ENCODE measurements at places on chromosomes 7 and 10.

DNA sequence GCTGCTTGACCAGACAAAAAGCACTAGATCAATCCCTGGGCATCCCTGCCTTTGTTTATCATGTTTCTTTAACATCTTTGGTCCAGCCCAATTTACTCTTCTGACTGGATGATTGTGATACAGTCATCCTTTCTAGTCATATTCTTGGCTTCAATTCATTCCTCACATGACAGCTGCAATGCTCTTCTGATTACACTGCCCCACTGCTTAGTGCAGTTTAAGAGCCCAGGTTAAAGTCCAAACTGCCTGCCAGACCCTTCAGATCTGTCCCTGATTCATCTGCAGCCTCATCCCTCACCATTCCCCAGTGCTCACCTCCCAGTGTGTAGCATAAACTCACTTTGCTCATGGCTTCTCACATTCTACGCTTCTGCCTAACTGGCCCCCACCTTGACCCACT lies 383.8 kb downstream of the TNS3 start:
- no peak for DNase-seq

DNA sequence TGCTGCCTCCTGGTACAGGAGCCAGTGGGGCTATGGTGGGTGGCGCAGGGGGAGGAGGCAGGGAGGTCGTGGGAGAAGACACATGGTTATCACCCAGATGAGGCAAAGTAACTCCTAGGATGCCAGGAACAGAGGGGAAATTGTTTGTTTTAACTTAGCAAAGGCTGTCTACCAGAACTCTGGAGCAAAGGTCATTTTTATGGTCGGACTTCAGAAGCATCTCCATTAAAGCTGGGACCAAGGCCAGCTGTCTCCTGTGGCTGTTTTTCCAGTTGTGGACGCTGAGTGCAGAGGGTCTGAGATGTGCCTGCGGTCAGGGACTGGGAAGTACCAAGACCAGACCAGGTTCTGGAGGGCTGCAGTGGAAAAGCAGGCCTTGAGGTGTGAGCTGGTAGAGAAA lies 525.9 kb upstream of the FOXK1 start:
- DNase-seq = no peak

GRCh38 chr10:20380401-20380800 lies 516.7 kb downstream of the NEBL start:
- DNase-seq = no peak

- no peak for DNase-seq
These were observed 3.7 kb downstream of the SMC3 start for GRCh38 chr10:110571093-110571743.

- DNase-seq = no peak
These were observed 68.7 kb downstream of the ST7 start for GRCh38 chr7:117021986-117022385.

DNA sequence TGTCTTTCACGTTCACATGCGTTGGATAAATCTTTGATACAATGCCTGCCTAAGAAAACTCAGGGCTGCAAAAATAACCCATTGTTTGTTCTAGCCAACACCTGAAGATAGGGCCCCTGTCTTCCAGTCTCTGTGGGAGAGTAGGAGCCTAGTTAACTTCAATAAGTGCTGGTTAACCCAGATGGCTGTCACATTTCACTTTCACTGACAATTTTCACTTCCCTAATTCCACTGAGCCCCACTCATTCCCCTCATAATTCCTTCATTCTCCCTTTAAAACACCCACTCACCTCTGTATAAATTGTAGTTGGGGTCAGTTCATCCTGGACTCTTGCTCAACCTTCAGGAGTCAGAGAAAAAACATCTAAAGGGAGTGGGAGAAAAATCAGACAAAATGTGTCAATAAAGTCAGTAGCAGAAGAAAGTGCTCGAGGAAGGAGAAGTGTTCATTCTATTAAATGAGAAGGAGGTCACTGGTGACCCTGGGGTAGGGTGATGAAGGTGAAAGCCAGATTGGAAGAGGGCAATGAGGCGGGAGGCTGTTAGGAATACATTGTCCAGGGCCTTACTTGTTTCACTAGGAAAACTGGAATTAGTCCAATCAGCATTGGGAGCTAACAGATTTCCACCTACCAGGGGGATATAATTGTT lies 51.2 kb upstream of the ABI1 start:
- peak; percentile 27 for DNase-seq

- no peak for DNase-seq
These were observed 4.2 kb downstream of the NT5C2 start for GRCh38 chr10:103188853-103189252.

DNA sequence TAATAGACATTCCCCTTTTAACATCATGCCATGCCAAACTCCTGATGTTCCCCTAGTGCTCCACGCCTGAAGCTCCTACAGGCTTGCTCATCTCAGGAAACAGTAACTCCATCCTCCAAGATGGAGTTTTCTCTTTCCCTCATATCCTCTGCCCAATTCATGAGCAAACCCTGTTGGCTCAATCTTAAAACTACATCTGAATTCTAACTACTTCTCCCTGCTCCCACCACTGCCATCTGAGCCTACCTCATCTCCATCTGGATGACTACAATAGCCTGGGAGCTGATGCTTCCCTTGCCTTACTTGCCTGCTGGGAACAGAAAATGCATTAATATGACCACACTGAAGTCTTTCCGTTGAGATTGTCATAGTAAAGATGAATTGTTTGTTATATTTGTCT lies 271.7 kb upstream of the MKLN1 start:
- DNase-seq = no peak

- DNase-seq = no peak
These were observed 61.0 kb downstream of the VIPR2 start for GRCh38 chr7:159083698-159084068.

DNA sequence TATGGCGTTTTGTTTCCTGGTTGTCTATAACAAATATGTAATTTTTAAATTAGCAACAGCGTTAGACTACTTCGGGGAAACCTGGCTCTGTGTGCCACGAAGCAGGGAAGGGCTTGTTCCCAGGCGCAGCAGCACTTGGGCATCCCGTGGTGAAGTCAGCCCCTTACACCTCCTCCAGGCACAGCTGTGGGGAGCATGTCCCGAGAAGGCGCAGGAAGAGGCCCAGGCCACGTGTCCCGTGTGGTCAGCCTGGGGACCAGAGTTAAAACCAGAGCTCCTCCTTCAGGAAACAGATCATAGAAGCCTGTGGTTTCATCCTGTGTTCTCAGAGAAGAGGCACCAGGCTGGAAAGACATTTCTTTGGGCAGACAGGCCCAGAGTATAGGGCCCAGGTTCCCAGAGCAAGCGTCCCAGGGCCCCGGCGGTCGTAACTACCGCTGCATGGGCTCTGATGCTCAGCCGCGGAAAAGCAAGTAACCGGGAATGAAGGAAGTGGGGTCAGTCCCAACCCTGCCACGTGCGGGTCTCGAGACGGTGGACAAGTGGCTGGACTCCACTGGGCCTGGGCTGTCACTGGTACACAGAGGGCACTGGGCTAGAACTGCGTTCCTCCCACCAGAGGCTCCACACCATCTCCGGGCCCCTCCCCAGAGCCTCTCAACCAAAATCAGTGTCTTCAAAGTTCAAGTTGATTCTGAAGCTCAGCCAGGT lies 7.1 kb downstream of the NUDT1 start:
- no peak for DNase-seq

DNA sequence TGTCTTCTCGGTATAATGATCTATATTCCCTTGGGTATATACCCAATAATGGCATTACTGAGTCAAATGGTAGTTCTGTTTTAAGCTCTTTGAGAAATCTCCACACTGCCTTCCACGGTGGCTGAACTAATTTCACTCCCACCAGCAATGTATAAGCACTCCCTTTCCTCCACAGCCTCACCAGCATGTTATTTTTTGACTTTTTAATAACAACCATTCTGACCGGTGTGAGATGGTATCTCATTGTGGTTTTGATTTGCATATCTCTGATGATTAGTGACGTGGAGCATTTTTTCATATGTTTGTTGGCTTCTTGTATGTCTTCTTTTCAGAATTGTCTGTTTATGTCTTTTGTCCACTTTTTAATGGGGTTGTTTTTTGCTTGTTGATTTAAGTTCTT lies 33.6 kb downstream of the KIAA1217 start:
- DNase-seq = no peak

- no peak for DNase-seq
These were observed 263.4 kb upstream of the PRKCQ start for GRCh38 chr10:6843481-6843881.

DNA sequence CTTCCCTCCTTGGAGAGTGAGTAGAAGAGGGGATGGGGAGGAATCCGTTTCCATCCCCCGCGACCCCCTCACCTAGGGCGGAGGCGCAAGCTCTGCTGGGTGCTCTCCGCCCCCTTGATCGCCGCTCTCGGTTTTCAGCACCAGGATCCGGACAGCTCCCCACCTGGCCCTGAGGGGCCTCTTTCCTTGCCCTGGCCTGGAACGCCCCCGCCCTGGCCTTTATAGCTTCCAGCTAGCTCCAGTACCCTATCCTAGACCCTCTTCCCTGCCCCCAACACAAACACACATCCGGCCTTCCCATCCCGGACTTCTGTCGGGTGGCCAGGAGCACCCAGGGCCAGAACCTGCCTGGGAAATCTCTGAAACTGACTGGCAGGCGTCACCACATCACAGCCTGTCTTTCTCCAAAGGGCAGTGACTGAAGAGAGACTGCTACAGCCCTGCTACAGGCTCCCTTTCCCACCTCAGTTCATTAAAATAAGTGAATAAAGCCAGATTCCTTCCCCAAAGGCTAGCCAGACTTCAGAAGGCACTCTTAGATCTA lies 72.3 kb upstream of the LEP start:
- peak; percentile 49 for DNase-seq

GRCh38 chr10:86149257-86149656 lies 217.3 kb downstream of the GRID1 start:
- DNase-seq = no peak

GRCh38 chr10:73366381-73367298 lies 8.0 kb upstream of the CFAP70 start:
- DNase-seq = no peak

GRCh38 chr10:128098631-128099030 lies 27.6 kb downstream of the MKI67 start:
- no peak for DNase-seq

- no peak for DNase-seq
These were observed 363.7 kb downstream of the ADRA2A start for GRCh38 chr10:111440501-111440900.

DNA sequence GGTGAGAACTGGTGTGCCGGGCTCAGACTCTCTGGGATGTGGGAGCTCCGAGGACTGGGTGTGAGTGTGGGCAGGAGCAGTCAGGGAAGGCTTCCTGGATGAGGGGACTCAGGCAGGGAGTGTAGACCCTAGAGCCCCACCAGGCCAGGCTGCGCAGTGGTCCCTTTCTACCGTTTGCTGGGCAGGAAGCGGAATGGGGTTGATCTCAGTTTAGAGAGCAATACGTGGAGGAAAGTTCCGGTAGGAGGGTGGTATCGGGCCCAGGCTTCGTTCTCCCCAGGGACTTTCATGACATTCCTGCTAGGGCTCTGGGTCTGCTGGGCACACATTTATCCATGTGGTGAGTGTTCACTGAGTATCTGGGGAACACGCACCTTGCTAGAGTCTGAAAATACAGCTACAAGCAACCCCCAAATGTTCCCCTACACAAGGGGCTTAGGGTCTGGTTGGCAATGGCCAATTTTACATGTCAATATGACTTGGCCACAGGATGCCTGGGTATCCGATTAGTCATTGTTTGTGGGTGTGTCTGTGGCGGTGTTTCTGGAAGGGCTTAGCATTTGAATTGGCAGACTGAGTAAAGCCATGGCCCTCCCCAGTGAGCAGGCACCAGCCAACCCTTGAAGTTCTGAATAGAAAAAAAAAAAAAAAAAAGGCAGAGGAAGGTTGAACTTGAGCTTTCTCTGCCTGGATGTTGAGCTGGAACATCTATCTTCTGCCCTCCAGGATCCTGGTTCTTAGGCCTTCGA lies 20.8 kb downstream of the GHRHR start:
- no peak for DNase-seq

Measured in GM13977 (cell line).